ENCODE measurements at places on chromosomes 5 and 9.

DNA sequence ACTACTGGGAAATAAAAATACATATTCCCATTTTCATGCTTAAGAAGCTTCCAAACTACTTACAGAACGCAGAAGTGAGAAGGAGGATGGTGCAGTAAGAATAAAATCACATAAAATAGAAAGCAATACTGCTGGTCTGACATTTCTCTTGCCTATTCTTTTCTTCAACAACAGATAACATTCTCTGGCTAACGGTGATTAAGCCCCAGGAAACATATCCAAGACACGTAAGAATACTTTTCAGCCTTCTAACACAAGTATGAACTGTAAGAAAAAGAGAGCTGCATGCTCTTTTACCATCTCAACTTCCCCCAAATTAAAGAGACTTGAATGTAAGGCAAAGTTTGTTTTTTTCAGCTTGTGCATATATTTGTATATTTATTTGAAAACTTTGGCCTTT is 156.1 kb upstream of the TARS1 start:
- DNase-seq, result no peak

GRCh38 chr9:6383551-6384225 is 29.3 kb upstream of the UHRF2 start:
- no peak for DNase-seq

GRCh38 chr9:16023446-16023845 is 470.6 kb downstream of the CCDC171 start:
- no peak for DNase-seq

DNA sequence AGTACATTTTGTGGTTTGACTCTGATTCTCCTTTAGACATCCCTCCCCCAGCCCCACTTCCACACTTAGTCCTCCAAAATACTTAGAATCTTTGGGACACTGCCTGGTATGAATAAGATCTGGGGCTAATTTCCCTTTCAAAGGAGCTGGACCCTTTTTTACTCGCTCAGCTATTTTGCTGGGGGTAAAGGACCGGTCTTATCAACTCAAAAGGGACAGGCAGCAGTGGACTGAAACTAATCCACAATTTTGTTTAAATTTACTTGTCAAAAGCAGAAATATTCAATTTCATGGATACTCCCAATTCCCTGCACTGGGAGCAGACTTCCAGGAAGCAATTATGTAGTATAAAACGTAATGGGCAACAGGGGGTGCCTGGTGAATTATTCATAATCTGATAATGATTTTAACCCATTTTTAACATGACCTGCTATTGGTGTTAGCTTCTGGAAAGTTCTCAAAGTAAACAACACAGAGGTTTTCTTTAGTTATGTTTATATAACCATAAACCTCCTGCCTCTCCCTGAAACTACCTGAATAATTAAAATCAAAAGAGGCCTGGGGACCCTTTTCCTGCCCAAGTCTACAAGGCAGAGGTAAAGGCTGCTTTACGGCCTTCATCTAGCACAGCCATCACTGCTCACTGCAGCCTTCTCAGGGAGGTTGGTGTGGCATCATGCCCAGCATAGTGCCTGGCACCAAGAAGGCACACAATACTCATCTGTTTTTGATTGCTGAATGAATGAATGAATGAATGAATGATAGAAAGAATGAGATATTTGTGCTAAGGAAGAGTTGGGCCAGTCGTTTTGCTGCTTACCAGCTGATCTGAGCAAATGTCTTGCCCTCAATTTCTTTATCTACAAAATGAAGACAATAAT is 44.2 kb upstream of the GNPDA1 start:
- DNase-seq, result no peak

GRCh38 chr5:44568519-44568918 is 179.3 kb upstream of the FGF10 start:
- no peak for DNase-seq

DNA sequence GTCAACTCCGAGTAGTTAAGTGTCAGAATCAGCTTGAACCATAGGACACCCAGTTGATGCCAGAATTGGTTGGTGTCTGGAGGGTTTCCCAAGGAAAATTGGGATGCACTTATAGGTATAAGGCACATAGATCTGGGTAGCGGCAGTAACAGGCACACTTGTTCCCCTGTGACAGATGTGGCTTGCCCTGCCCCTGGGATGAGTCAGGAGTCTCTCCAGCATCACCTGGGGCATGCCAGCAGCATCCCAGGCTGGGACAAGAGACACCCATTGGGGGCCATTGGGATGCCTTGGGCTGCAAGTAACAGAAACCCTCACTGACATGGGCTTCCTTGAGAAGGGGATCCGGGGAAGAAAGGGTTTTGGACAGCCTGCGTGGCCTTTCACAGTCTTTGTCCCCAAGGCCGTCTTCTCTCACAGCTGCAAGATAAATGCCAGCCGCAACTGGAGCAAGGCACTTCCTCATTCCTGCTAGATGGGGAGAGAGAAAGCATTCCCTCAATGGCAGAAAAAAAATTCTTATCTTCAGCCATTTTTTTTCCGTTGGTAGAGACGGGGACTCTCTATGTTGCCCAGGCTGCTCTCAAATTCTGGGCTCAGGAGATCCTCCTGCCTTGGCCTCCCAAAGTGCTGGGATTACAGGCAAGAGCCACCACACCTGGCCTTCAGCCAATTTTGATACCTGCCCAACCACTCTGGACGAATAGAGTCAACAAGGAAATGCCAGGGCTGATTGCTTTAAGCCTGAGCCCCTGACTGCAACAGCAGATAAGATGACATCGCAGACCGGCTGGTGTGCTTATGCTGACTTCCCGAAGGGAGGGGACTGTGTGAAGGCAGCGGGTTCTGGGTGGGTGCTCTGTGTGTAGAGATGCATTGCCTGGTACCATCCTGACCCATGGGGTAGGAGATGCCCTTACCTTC is 13.3 kb upstream of the RNF130 start:
- DNase-seq, result no peak
